ENCODE measurements at places on chromosomes 4 and X. TPM values are rescaled to one million over a fixed set of nuclear protein-coding genes. Genes with fewer than 3 reads are reported as not detected.

Gene RNF212
- 0.30 TPM for total RNA-seq

Gene PROM1
- total RNA-seq: 0.17 TPM

Gene SLC9A7
- 13.1 TPM for total RNA-seq

Gene SPANXA1
- total RNA-seq: not detected

Gene GRIA3
- not detected for total RNA-seq

Gene TLR1
- total RNA-seq: 0.84 TPM

Gene TGIF2LX
- total RNA-seq: not detected

All from bronchus fibroblast of lung (primary cell).